GM04503 (cell line): ENCODE measurements at places on chromosomes 13 and 19.

DNA sequence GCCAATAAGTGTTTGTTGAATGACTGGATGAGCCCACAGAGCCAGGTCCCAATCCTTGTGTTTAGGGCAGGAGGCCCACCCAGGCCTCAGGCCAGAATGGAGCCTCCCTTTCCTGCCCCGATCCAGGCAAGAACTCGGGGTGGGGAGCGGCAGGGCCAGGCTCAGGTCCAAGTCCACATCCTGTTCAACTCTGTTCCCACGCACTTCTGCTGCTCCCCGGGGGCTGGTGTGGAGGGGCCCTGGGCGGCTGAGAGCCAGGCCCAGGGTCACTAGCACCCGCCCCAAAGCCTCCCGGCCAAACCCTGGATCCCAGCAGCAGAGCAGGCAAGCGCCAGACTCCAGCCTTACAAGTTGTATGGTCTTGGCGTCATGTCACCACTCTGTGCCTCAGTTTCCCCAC lies 8.0 kb downstream of the ANGPTL8 start:
- DNase-seq = no peak

DNA sequence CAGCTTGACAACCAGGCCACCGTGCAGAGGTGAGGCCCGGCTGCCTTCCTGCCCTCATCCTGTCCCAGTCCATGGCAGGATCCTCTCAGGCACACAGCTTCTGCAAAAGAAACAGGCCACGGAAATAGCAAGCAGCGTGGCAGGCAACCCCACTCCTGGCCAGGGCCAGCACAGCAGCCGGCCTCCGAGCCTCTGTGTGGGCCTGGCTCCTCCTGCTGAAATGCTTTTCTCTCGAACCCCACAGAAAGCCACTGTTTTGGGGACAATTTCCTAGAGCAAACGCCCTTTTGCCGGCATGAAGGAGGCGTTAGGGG lies 39.5 kb upstream of the F7 start:
- no peak for DNase-seq

- no peak for DNase-seq
These were observed 15.3 kb downstream of the ZAR1L start for GRCh38 chr13:32299893-32300292.

- no peak for DNase-seq
These were observed 174.0 kb upstream of the LSM14A start for GRCh38 chr19:33998302-33998701.

DNA sequence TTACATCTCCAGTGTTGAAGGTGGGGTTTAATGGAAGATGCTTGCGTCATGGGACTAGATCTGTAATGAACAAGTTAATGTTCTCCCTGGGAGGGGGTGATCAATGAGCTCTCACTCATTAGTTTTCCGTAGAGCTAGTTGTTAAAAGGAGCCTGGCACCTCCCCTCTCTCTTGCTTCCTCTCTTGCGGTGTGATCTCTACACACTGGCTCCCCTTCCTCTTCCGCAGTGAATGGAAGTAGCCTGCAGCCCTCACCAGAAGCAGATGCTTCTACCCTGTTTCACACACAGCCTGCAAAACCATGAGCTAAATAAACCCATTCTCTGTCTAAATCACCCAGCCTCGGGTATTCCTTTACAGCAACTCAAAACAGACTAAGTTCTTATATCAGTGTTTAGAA lies 318.8 kb downstream of the SLITRK1 start:
- DNase-seq = no peak

DNA sequence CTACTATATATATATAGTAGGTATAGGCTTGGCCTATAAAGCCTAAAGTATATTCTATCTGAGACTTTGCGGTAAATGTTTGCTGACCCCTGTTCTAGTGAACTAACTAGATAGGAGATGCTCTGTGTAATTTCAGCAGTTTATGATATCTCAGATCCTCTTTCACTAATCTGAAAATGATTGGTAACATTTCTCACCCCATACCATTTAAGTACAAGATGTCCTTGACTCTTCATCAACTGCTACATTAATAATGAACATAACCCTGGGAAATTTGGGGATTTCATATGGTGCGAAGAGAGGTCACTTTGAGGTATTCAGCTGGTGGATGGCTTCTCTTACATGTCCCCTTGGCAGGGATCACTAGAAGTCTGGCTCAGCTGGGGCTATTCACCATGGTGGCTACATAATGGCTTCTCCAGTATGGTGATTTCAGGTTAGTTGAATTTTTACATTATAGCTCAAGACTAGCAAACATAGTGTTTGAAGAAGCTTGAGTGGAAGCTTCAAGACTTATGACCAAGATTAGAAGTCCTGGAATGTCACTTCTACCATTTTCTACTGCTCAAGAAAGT lies 103.6 kb upstream of the MYCBP2 start:
- no peak for DNase-seq

DNA sequence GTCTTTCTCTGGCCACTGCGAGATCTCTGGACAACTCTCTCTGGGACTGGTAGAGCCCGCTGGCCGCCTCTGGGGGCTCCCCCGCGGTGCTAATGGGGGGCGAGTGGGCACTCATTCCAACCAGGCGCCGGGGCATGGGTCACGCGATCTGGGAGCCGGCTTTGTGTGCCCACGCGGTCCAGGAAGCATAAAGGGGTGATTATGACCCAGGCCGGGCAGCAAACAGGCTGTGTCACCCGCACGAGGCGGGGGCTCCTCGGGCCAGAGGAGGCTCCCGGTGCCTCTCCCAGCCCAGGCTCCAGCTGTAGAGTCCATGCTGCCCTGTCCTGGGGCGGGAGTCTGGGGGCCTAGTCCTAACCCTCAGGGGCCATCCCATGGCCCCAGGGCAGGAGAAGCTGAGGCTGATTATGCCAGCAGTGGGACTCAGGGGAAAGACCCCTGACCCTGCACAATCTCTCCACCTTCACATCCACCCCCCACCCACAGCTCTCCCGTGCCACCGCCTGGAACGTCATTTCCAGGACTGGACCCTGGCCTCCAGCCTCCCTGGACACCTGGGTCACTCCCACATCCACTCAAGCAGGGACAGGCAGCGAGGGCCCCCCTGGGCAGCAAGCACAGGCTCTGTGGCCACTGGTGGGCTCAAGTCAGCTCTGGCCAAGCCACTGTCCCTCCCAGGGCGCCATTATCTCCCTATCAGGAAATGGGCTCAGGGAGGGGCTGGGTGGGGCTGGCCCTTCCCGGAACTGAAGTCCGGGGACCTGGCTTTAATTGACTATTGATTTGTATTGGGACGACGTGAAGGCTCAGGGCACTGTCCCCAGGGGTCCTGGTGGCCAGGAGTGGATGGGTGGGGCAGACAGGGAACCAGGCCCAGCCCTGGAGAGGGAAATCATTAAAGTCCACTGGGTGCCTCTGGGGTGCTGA lies 50.0 kb downstream of the PTPRS start:
- DNase-seq = no peak

DNA sequence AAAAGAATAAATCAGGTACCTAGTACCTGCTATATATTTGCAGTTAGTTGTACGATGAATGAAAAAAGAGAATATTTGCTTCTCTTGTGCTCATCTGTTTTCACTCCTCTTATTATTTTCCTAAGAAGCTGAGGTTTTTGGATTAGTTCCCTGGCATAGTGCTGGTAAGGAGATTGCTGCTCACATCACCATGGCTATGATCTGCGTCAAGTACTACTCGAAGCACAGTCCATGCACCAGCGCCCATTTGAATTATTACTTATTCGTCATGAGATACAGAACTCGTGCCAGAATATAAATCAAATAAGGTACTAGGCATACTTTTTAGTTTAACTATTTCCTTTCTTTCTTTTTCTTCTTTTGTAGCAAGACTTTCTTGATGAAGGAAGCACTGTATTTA lies 7.1 kb downstream of the SERTM1 start:
- DNase-seq = no peak

- no peak for DNase-seq
These were observed 41.5 kb upstream of the PDX1 start for GRCh38 chr13:27878274-27878673.

DNA sequence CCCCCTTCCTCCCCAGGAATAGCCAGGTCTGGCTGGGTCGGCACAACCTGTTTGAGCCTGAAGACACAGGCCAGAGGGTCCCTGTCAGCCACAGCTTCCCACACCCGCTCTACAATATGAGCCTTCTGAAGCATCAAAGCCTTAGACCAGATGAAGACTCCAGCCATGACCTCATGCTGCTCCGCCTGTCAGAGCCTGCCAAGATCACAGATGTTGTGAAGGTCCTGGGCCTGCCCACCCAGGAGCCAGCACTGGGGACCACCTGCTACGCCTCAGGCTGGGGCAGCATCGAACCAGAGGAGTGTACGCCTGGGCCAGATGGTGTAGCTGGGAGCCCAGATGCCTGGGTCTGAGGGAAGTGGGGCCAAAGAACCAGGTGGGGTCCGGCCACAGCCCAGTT lies 3.2 kb downstream of the KLK2 start:
- DNase-seq = no peak

DNA sequence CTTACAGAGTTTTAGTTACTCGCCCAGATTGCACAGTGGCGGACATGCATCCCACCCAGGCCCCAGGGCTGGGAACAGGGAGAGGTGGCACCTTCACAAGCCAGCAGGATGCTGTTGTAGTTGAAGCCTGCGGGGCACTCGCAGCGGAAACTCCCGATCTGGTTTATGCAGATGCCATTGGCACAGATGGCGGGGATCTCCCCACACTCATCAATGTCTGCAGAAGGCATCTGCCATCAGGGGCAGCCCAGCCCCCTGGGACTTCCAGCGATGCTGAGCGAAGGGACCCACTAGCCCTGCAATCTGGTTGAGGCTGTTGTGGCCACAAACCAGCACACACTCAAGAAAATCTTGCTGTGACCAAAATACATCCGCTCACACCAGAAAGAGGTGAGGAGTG lies 44.6 kb downstream of the CCL25 start:
- DNase-seq = no peak

- no peak for DNase-seq
These were observed 32.0 kb upstream of the EPHX3 start for GRCh38 chr19:15264061-15264932.

DNA sequence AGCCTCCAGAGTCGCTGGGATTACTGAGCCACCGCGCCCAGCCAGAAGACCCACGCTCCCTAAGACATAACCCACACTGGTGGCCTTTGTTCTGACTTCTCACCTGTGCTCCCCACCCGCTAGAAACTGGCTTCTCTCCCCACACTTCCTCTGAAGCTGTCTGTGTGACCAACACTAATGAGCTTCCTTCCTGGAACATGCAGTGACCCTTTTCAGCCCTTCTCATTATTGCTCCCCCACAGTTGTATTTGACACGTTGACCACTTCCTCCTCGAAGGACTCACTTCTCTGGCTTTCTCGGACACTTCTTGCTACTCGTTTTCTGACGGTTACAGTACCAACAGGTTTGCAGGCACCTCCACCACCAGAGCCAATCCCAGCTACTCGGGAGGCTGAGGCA lies 10.9 kb downstream of the NCR1 start:
- no peak for DNase-seq

- DNase-seq = no peak
These were observed 2.4 kb downstream of the CTXN1 start for GRCh38 chr19:7923295-7924191.

- no peak for DNase-seq
These were observed 4.2 kb upstream of the TNFSF11 start for GRCh38 chr13:42569576-42570344.

DNA sequence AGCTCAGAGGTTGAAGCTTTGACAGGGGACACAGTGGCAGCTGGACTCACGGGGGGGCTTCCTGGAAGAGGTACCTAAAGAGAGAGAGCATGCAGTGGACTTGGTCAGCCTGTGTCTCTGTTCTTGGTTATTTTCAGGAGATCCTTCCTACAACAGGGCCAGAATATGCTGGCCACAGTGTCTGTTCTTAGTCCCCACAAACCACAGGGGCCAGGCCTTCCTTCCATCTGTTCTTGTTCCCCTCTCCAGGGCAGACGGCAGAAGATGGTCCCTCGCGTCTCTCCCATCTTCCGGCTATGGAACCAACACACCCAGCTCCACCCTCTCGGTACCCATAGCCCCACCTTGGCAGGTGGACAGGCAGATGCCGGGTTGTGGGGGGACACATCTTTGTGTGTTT lies 24.8 kb downstream of the MAST3 start:
- no peak for DNase-seq

GRCh38 chr13:51867062-51867461 lies 5.3 kb downstream of the CCDC70 start:
- no peak for DNase-seq

DNA sequence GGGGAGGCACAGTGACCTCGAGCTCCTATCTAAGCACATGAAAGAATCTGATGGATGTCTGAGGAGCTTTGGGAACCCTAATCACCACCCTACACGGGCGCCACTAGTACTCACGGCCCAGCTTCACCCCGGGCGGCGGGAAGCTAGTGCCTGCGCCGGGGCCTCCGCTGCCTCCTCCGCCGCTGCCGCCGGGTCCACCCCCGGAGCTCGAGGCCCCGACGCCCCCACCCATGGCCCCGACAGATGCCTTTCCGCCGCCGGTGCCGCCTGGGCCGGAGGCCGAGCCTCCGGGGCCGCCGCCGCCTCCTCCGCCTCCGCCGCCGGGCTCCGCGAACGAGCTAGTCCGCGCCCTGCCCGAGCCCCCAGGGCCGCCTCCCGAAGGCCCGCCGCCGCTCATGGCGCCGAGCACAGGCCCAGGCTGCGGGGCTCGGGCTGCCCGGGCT lies 312 bp downstream of the GSK3A start:
- no peak for DNase-seq

DNA sequence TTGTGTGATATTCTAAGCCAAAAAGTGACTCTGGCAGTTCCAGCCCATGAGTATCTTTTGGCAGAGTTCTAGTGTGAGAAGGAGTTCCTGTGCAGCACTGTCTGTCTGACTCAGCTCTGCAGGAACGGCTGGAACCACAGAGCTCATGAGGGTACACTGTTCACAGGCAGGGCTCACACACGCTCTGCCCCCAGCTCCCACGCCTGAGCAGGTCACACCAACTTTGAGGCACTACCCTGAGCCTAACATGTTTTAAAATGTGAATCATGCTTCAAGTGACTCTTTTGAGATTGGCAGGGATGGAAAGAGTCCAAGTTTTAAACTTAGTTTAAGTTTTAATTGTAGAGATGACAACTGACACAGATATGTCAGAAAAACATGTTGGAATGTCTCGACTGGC lies 1203.3 kb downstream of the UQCRFS1 start:
- no peak for DNase-seq

DNA sequence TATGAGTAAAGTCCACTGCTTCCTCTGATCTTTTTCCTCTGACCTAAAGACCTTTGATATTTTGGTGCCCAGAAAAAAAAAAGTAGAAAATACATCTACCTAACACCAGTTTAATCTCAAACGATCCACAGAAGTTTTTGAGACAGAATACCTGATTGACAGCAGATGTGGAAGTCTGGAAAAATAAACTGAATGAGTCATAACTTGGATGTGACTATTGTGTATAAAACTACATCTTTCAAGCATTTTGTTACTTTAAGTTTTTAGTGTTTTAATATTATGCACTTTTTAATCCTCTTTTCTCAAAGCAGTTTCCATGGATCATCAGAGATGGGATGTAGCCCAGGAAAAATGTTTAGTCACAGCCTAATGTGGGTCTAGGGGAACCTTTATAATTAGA lies 216.1 kb downstream of the SLITRK1 start:
- DNase-seq = no peak

GRCh38 chr19:56969156-56969555 lies 128.6 kb upstream of the PEG3 start:
- no peak for DNase-seq
